ENCODE measurements at places on chromosomes 11 and 22.
A peak's percentile ranks its signal among the peaks of the same experiment; 100 is the strongest.

- no peak for DNase-seq
Observed at GRCh38 chr11:33389635-33390034, 132.5 kb downstream of the HIPK3 start.

DNA sequence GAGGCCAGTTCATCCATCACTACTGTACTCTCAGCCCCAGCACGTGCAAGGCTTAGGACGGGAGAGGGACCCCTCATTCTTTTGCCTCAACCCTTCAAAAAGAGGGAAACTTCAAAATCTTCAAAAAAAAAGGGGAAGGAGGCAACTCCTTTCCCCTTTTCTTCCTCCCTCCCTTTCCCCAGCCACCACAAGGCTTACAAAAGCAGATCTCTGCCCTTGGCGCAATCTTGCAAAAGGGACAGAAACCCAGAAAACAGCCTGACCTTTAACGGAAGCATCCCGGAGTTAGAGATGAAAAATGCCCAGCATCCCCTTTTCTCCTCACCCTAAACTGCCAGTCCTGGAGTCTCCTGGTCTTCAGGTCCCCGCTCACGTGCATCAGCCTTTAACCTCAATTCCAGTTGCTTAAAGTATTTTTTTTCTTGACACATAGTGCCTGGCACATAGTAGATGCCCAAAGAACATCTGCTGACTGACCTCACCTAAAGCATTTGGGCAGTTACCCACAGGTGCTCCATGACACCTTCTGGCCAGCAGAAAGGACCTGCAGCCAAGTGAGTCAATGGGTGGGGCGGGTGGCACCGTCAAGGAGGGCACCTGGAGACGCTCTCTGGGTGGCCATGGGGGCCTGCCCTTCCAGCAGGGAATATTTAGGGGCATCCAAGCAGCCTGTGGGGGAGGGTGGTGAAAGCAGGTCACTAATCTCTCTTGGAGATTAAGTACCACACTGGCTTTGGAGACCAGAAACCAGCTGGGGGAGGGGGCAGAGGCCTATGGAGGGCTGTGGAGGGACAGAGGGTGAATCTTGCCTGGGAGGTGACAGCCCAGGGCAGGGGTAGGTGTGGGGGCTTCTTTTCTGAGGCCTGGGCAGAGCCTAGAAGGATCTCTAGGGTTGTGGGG lies 16.3 kb downstream of the NECTIN1 start:
- DNase-seq = no peak

GRCh38 chr11:70557742-70558485 lies 159.6 kb downstream of the CTTN start:
- no peak for DNase-seq

- DNase-seq = no peak
Observed at GRCh38 chr11:62373464-62374119, 36.3 kb downstream of the ASRGL1 start.

GRCh38 chr22:28857288-28857687 lies 26.1 kb upstream of the ZNRF3 start:
- DNase-seq = no peak

DNA sequence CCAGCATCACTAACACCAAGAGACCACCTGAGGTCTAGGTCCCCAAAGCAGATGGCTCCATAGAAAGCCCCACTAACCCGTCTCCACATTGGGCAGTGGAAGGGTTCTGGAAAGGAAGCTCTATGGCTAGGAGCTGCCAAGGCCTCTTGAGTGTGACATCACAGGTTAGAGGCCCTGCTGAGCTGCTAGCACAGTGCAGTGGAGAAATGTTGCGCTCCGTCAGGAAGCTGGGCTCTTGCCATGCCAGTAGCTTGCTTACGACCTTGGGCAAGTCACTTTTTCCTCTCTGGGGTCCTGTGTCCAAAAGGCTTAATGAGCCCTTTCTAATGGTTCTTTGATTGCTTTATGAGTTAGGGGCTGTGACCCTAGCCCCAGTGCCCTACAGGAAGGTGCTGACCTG lies 10.6 kb downstream of the PIK3IP1 start:
- no peak for DNase-seq

GRCh38 chr22:32695451-32695891 lies 106.0 kb upstream of the TIMP3 start:
- no peak for DNase-seq

DNA sequence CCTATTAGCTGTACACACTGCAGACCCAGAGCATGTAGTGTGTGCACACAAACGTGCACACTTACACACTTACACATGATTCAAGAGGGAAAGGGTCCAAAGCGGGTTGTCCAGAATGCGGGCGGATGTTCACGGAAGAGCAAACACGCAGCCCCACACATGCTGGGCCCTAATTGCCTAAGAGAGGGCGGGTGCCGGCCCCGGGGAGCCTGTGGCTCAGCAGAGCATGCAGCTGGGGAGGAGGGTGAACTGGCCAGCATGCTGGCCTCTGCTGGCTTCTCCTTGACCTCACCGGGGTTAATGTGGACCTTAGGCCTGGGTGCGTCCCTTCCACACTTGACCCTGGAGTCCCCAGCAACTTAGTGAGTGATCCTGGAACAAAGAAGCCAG lies 816.3 kb downstream of the BRD1 start:
- no peak for DNase-seq

DNA sequence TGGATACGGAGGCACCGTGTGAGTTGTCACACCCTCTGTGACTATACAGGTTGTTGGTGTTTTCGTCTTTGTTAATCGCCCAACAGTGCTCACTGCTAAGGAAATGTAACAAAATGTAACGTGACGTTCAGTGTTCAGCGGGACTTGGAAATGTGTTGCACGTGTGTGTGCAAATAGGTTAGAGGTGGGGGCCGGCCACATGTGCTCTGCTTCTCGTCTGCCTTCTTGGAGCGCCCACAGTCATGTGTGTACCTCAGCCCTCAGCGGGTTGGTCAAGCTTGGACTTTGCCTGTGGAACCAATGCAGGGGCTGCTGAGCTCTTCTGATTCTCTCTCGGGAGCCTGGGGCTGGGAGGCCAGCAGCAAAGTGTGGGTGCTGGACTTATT lies 7.4 kb upstream of the SMIM38 start:
- no peak for DNase-seq

- no peak for DNase-seq
Observed at GRCh38 chr11:28545536-28545935, 437.3 kb downstream of the METTL15 start.

DNA sequence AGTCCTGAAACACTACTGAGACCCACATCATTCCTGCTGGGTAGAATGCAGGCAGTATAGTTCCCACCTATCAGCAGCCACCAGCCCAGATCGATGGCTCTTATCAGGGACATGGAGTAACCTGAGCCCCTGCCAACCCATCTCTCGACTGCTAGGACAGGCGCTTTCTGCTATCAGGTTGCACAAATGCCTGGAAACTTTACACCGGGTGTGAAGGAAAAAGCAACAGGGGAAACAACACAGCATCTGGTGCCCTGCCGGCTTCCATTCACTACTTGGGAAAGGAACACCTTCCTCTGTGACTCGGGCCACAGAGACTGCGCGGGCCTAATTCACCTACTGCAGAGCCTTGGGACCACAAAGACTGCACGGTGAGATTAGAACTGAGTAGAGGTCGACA lies 18.5 kb downstream of the RBFOX2 start:
- DNase-seq = no peak

DNA sequence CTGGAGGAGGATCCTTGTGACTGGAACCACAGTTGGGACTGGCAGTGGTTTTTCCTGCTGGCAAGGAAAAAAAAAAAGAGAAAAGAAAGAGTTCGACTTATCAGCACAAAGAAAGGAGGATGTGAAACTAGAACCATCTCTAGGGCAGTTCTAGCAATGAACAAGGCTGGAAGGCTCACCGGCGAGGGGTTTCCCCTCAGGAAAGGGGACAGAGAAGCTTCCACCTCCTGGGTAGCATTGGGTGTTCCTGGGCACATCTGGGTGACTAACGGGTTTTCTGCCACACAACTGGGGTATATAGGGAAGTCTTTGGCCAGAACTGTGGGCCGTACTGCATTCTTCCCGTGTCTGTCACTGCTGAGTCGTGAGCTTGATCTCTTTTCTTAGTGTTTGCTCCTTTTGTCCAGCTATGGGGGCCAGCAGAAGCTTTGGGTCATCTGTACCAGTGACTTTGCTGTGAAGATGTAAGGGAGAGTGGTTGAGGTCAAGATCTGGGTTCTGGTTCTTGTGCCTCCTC lies 109.4 kb upstream of the OR4B1 start:
- DNase-seq = no peak

DNA sequence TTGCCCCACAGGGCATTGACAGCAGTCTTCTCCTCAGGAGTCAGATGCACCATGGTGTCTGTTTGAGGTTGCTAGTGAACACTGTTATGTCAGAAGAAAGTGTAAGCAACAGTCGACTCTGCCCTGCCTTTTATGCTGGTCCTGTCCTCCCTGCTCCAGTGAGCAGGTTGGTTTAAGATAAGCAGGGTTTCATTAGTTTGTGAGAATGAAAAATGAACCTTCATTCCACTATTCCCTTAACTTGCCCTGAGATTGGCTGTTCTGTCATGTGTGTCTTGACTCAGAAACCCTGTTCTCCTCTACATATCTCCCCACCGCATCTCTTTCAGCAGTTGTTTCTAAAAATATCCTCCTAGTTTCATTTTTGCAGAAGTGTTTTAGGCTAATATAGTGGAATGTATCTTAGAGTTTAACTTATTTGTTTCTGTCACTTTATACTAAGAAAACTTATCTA lies at the start of gene HBD:
Gene HBD (minus strand): TSS at position 103 of the 454 bp plus-strand sequence. CDS start 50 bp downstream, at position 53.
- no peak for DNase-seq

DNA sequence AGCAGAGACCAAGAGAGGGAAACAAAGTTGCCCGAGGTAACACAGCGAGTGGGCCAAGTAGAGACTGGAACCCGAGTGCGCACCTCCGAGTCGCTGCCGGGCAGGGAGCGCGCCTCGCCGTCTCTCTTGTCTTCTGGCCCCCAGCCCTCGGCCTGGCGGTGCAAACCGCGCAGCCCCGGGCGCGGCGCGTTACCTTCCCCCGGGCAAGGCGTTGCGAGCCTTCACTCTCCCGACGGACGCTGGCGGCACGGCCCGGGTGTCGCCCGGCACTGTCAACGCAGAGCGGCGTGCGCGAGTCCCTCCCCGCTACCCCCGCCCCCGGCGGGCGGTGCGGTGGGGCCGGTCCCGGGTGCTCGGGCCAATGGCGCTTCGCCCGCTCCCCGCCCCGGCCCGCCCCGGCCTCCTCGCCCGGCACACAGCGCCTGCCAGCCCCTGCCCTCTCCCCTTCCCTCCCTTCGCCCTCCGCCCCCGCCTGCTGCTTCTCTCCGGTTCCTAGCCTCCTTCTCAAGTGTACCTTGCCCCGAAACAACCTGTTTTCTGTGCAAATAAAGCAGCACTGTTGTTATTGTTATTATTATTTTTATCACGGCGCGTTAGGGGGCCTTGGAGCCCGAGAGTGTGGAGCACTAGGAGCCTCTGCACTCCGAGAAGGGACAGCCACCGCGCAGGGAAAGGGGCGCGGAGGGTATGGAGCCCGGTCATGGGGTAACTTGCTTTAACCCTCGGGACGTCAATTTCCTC lies at the start of gene SYTL2:
Gene SYTL2 (minus strand): TSS at position 271 of the 741 bp plus-strand sequence. CDS start 53,416 bp downstream, outside the sequence.
- peak; percentile 70 for DNase-seq

- DNase-seq = no peak
Observed at GRCh38 chr11:8268530-8269400, 5.1 kb upstream of the LMO1 start.

- DNase-seq = no peak
Observed at GRCh38 chr11:130785380-130786116, 130.7 kb downstream of the SNX19 start.

DNA sequence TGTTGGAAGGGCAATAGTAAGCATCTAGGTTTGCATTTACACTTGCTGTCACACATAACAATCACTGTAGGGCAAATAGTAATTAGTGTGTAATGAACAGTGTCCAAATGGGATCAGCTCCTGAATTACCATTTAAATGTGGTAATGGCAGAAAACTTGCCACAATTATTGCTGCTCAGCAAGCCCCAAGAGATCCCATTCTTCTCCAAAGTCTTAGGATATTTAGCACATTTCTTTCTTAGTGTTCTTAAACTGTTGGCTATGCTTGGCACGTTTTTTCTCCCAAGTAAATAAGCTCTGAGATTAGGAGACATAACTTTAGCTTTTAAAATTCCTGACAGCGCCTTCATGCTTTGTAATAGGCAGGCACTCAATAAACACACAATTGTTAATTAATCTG lies 1037.0 kb downstream of the DLG2 start:
- DNase-seq = no peak

- DNase-seq = no peak
Observed at GRCh38 chr11:22780952-22781593, 48.5 kb downstream of the SVIP start.

DNA sequence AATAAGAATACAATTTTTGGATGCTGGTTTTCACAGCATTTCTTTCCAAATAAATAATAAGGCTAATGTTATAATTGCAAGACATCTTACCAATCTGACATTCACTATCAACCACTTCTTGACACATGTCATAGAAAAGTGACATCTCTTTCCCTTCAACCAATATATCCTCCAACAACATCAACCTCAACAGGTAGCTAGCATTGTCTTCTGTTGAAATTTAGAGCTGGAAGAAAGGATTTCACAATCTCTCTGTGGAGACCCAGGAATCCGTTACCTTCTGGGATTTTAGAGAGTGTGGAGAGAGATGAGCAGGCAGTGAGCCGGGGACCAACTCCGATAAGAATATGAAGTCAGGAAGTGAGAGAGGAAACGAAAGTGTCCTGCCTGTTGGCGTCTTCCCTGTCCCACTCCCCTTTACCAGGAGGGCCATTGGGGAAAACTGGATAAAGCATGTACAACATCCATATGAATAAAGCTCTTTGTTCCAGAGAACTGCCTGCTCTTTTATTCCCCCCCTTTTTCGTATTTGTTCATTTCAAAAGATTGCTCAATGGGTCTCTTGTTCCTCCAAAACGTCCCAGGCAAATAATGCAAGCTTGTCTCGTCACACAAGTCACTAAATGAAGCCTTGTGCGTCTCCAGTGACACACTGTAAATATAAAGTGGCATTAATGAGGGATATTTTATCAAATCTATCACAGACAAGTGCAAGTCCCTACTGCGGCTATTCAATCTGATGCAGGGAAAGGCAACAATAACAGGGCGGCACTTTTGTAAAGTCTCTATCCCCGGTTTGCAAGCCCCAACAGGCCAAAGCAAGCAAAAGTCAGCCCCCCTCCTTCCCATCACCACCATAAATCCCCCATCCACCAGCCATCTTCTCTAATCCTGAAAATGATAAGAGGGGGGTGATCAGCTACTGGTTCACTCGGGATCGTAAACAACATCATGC lies 3.4 kb downstream of the CADM1 start:
- DNase-seq = no peak

DNA sequence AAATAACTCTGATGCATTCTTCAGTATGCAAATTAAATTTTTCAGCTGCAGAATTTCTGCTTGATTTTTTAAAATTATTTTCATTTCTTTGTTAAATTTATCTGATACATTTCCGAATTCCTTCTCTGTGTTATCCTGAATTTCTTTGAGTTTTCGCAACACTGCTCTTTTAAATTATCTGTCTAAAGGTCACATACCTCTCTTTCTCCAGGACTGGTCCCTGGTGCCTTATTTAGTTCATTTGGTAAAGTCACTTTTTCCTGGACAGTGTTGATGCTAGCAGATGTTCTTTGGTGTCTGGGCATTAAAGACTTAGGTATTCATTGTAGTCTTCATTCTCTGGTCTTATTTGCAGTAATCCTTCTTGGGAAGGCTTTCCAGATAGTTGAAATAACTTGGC lies 577.4 kb upstream of the LUZP2 start:
- DNase-seq = no peak

- DNase-seq = no peak
Observed at GRCh38 chr11:63919267-63920125, 2.5 kb upstream of the RCOR2 start.

- no peak for DNase-seq
Observed at GRCh38 chr11:69433741-69434140, 47.7 kb upstream of the LINC01488 start.
